CD4-positive, alpha-beta T cell treated with Interleukin-12 subunit alpha and Interleukin-12 subunit beta, for 1 hour (primary cell): ENCODE measurements at places on chromosomes 16 and 17.

- peak; percentile 87 for DNase-seq
Observed at GRCh38 chr16:28140788-28141618, 70.8 kb downstream of the XPO6 start.

DNA sequence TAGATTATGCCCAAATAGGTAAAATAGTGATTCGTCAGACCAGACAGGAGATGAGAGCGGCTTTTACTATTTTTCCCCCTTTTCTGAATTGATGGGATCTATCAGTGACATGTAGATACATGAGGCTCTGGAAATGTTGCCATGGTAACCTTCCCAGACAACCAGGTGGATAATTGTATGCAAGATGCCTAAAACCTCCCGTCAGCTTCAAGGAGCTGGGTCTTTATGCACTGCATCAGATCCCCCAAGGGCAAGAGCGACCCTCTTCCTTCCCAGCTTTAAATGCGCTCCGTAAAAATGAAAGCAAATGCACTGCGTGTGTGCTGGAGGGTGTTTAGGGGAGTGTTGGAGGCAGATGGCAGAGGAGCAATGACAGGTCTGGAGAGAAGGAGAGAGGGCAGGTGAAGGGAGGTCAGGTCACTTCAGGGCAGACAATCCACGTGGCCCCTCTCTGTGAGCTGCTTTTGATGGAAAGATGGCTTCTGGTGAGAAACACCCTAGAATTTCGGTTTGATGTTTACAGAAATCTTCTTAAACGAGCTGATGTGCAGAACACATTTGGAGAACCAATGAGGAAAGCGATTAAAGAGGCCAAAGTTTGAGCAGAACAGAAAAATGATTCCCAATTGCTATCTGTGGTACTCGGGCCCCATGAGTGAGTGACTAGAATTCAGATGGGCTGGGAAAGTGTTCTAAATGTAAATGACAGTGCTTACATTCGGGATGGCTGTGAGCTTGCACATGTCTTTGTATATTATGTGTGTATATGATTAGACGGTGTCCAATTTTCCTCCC, 461.7 kb upstream of the HSBP1 start:
- no peak for DNase-seq

GRCh38 chr17:1077581-1077985, 80.7 kb downstream of the TIMM22 start:
- DNase-seq = no peak

GRCh38 chr16:81446907-81447268, 2.3 kb downstream of the CMIP start:
- no peak for DNase-seq

DNA sequence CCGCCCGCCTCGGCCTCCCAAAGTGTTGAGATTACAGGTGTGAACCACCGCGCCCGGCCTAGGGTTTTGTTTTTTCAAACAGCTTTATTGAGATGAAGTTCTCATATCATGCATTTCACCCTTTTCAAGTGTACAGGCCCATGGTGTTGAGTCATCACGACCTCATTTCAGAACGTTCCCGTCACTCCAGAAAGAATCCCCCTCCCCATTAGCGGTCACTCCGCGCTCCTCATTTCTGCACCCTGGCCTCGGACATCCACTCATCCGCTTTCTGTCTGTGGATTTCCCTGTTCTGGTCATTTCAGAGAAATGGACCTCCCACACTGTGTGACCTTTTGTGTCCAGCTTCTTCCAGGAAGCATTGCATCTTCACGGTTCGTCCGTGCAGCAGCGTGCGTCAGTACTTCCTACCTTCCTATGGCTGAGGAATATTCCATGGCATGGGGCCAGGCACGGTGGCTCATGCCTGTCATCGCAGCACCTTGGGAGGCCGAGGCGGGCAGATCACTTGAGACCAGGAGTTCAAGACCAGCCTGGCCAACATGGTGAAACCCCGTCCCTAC, 135.2 kb upstream of the GSE1 start:
- no peak for DNase-seq

GRCh38 chr16:67444259-67445125, 13.6 kb downstream of the HSD11B2 start:
- no peak for DNase-seq
